ENCODE measurements at places on chromosomes 2 and 18.
A peak's percentile ranks its signal among the peaks of the same experiment; 100 is the strongest.

GRCh38 chr18:24263050-24263449 is 124.2 kb downstream of the CABYR start:
- no peak for ATAC-seq

GRCh38 chr2:45821558-45822271 is 170.2 kb downstream of the PRKCE start:
- peak; percentile 26 for ATAC-seq

DNA sequence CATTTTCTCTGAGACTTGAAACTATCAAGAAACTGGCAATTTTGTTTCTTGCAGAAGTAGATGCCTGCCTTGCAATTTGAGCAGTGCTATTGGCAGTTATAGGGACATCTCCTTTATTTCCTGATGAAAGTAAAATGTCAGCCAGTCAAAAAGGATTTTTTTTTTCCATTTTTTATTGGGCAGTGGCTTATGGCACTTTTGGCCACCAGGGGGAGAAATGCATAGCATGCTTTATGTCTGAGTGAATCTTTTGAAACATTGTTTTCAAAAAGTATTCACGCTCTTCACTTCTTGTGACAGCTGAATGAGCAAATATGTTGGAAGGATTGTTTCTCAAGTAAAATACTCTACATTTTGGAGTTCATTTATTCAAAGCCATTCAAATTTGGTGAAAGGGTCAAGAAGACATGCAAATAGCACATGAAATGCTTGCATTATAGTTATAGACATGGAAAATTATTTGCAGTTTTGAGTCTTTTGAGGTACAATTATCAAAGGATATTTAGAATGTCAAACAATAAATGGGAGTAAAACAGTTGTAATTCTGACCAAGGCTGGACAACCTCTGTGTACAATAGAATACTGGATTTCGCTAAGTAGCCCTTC is 491.0 kb downstream of the CDH2 start:
- peak; percentile 63 for ATAC-seq

GRCh38 chr2:191797500-191797899 is 49.4 kb downstream of the CAVIN2 start:
- peak; percentile 28 for ATAC-seq

DNA sequence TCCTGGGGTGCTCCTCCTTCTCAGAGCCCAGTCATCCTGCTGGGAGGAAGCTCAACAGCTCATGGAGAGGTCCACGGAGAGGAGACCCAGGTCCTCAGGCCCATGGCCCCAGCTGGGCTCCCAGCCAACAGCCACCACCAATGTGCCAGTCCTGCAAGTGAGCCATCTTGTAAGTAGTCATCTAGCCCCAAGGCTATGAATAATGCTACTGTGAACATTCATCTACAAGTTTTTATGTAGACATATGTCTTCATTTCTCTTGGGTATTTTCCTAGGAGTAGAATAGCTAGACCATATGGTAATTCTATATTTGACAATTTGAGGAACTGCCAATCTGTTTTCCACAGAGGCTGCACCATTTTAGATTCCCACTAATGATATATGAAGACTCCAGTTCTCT is 166.1 kb downstream of the MTCL1 start:
- ATAC-seq, result no peak

DNA sequence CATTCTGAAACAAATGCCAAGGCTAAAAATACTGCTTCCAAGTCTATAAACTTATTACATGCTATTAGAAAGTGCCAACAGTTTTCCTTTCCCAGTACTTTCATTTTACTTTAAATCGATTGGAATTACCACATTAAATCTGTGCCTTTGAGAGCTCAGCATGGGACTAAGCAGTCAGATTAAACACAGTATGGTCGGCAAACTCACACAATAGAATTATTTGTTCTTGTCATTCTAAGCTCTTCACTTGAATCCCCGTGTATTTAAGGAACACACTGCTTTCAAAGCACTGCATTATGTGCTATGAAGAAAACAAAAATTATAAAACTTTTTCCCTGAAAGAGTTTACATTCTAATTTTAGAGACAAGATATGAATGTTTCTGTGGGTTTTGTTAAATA is 444.4 kb upstream of the SLC39A10 start:
- no peak for ATAC-seq

DNA sequence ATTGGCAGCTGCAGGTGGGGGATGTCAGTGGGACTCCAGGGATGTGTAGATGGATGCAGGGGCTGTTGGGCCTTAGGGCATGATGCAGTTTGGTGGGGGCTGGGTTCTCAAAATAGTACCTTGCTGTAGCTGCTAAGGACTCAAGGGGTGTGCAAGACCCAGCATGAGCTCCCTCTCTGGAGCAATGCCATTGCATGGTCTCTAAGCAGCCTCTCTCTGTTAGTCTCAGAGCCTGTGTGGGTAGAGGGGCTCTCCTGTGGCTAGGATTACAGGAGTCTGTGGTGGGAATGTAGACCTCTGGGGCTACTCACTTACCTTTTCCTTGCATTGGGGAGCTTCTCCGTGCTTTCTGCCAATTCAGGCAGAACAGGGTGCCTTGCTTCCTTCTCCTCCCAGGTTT is 228.9 kb downstream of the LPIN1 start:
- no peak for ATAC-seq

- no peak for ATAC-seq
Observed at GRCh38 chr18:7666195-7666776, 99.2 kb downstream of the PTPRM start.

- ATAC-seq, result peak; percentile 8
Observed at GRCh38 chr2:18788592-18788991, 199.2 kb upstream of the NT5C1B start.

DNA sequence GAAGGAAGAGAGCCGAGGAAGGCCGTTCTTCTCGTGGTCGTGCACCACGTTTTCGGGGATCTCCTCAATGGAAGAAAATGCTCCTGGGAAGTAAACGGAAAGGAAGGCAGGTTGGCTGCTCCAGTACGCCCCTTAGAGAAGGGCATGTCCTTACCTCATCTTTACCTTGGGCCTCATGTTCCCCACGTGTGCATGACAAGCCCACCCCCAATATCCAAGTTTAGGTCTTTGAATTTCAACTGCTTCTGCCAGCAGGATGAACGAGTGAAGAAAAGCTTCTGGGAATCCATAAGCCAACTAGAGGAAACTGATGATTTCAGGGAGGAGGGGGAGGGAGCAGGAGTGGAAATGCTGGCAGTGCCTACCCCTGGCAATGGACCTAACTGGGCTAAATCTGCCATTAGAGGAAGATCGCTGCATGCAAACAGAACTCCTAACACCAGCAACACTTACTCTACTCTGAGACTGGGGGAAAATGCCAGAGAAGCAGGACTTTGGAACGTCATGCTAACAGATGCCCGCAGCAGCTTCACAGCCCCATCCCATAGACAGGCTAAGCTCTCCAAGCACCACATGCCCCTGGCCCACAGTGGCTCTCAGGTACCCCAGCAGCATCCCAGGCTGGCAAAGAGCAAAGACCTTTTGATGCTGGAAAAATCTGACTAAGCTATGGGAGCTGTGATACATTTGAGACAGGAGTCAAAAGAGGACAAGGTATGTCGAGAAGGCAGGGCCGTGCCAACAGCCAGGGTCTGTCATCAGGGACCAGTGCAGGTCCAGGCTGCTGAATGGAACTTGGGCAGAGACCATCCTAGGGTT is 21.7 kb downstream of the CHST10 start:
- ATAC-seq, result no peak

- ATAC-seq, result no peak
Observed at GRCh38 chr2:37319754-37320609, 4.7 kb downstream of the PRKD3 start.

DNA sequence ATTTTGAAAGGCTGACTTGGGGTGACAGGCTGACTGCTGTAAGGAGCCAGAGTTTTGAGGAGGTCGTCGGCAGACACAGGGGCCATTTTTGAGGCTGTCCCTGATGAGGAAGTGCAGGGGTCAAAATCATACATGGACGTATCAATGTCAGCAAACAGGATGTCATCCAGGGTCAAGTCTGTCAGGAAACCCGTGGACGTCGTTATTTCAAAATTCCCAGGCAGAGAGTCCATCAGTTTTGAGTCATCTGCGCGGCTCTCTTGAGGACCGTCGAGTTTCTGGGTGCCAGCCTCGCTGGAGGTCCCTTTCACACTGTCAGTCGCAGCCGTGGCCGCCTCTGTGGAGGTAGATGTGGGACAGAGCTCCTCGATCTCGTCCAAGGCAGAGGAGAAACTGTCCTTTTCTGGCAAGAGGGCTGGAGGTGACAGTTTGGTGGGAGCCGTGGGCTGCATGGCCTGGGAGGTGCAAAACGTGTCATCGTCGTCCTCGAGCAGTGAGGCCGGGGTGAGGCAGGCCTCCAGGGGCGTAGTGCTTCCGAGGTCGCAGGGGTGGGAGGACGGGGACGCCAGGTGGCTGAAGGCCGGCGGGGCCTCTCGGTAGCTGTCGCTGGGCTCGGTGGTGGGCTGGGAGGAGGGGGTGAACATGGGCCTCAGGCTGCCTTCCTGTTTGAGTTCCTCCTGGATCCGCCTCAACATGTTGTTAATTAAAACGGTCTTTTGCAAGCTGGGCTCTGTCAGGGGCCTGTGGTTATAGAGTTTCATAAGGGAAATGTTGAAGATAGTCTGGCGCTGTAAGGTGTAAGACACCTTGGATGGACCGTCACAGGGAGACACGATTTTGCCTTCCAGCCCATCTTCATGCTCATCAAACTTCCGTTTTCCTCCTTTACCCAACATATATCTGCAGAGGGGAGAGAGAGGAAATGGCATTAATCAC is 17.5 kb downstream of the SERTAD2 start:
- ATAC-seq, result no peak

DNA sequence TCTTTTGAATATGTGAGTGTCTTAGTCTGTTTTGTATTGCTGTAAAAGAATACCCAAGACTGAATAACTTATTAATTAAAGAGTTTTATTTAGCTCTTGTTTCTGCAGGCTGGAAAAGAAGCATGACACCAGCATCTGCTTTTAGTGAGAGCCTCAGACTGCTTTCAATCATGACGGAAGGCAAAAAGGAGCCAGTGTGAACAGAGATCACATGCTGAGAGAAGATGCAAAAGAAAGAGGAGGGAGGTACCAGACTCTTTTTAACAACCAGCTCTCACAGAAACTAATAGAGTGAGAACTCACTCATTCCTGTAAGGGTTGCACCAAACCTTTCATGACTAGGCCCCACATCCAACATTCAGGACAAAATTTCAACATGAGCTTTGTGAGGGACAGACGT is 101.6 kb upstream of the HNMT start:
- ATAC-seq, result no peak

DNA sequence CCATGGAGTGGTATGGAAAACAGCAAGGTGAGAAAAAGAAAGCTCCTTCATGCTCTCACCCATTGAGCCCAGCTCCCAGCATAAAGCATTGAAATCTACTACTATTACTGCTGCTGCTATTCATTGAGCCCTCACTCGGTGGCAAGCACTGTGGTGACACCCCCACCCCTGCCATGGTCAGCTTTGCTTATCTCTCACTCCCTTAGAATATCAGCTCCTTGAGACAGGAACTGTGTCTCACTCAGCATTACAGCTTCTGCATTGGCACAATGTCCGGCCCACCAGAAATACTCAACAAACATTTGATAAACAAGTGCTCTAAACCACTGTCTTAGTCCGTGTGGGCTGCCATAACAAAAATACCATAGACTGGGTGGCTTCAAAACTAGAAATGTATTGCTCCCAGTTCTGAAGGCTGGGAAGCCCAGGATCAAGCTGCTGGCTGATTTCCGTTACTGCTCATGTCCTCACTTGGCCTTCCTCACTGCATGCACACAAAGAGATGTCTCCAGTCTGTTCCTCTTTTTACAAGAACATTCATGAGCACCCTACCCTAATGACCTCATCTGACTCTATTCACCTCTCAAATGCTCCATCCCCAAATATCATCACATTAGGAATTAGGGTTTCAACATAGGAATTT is 116.3 kb downstream of the ZBTB7C start:
- no peak for ATAC-seq

GRCh38 chr18:59928201-59928600 is 28.4 kb downstream of the PMAIP1 start:
- no peak for ATAC-seq

DNA sequence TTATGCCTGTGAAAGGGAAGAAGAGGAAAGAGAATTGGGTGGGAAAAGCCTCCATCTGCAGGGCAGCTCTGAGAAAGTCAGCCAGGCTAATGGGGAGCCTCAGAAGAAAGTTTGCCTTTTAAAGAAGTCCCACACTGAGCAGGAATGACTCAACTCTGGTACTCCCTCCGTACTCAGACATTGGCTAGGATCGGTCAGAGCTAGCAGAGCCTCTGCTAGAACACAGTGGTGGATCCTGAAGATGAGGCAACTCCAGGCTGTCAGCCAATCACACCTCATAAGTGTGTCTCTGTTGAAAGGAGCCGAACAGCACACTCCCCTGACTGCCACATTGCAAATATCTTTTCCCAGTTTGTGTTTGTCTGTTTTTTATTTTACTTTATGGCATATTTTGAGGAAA is 96.9 kb downstream of the HNRNPLL start:
- peak; percentile 51 for ATAC-seq

DNA sequence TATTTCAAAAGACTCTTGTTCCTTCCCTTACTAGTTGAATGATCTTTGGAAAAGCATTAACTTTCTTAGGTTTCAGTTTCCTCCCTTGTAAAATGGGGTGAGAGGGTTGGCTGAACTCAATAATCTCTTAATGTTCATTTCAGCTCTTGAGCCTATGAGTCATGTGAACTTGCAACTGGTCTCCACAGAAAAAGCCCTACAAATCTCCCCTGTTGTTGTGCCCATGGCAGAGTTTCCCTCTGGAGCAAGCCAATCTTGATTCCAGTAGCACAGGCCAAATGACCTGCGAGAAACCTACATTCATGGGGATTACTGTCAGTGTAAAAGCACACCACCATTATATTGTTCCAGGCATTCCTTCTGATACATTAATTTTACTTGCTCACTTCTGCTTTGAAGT is 388.9 kb downstream of the ALK start:
- ATAC-seq, result no peak

GRCh38 chr18:36419188-36419899 is 121.8 kb downstream of the FHOD3 start:
- peak; percentile 24 for ATAC-seq

DNA sequence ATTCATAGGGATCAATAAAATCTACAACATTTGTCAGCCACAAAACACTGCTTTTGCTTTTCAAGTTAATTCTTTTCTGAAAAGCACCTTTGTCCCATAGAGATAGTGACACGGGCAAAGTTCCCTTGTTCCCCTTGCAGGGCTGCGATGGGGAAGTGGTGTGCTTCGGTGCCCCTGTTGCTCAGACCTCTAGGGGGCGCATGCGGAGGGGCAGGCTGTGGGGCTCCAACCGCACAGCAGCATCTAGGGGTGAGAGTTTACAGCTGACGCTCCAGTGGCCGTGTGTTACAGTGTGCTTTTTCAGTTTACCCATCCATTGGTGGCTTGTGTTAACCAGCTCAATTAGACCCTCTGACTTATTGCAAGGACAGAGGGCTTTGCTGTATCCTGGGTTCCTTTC is 1432.2 kb upstream of the ACVR2A start:
- no peak for ATAC-seq

GRCh38 chr2:16882706-16883105 is 217.1 kb upstream of the CYRIA start:
- ATAC-seq, result no peak

Measured in SK-N-SH treated with all-trans-retinoic acid at 6 μM for 48 hours (cell line).